ENCODE measurements at places on chromosomes 2 and 18.

GRCh38 chr2:104853534-104854497 is at the start of gene POU3F3:
TSS of gene POU3F3 (plus strand) at chr2:104854115. CDS start at chr2:104855511, 1,396 bp downstream.
- peaks cover 82% of the 10 kb centered on the region for H3K27me3 ChIP-seq
- peak; percentile 76 for DNase-seq
- H3K4me3 ChIP-seq = peak within 1 kb of the TSS; percentile 59
- no peaks in the 10 kb centered on the region for H3K36me3 ChIP-seq
- no peak within 1 kb of the TSS for H3K27ac ChIP-seq

DNA sequence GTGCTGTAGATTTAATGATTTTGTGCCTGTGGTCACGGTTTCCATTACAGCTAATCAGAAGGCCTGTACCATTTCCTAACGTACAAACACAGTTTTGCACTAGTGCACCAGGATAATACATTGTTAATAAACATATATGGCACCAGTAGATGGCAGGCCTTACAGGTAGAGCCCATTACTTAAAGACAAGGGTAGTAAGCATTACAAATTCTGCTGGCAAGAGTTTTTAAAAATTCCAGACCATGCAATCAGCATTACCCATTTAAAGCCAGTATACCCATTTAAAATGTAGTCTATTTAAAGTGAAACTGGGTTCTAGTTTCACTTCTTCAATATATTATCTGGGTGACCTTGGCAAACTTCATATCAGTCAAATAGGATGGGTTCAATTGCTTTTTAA is 224.2 kb downstream of the NUP35 start:
- H3K36me3 ChIP-seq = no peaks in the 10 kb centered on the region
- H3K27me3 ChIP-seq = no peaks in the 10 kb centered on the region
- H3K4me1 ChIP-seq = no peaks in the 10 kb centered on the region
- no peak overlapping the region for H3K4me3 ChIP-seq

DNA sequence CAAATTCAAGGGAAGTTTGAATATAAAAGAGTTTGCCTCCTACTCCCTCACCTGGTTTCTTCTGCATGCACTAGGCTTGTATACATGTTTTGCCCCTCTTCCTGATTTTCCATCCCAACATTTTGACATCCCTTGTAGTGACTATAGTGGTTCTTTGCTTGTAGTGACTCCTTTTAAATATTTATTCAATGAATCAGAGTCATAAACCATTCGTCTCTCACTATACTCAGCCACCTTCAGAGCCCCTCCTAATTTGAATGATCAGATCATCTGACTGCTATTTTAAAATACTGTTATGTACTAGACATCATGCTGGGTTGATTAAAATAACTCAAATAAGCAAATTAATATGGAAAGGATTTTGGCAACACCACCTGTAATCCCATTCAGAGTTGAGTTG is 492.1 kb upstream of the PIK3C3 start:
- H3K4me1 ChIP-seq = no peaks in the 10 kb centered on the region
- no peak overlapping the region for H3K27ac ChIP-seq
- DNase-seq = no peak
- no peaks in the 10 kb centered on the region for H3K27me3 ChIP-seq
- no peak overlapping the region for H3K4me3 ChIP-seq

GRCh38 chr2:71990826-71991225 is 156.8 kb downstream of the CYP26B1 start:
- no peaks in the 10 kb centered on the region for H3K36me3 ChIP-seq
- no peaks in the 10 kb centered on the region for H3K27me3 ChIP-seq
- no peak overlapping the region for H3K27ac ChIP-seq
- H3K4me3 ChIP-seq = no peak overlapping the region
- no peak for DNase-seq

DNA sequence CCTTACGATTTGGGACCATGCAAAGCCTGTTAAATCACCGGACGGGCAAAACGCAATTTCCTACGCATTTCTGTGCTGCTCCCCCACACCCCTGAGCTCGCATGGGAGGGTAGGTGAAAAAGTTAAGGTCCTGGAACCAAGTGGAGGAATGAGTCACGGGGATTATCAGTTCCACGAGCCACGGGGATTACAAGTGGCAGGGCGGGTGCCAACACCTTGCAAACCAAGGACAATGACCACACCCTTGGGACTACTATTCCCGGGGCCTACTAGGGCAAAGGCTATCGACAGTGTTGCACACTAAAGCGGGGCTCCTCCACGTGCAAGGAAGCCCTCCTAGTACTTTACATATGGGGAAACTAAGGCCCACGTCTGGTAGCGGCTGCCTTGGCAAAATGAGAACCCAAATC is 447 bp downstream of the RETSAT start:
- H3K36me3 ChIP-seq = peaks cover 33% of the 10 kb centered on the region
- H3K27me3 ChIP-seq = no peaks in the 10 kb centered on the region
- peak; percentile 5 for DNase-seq
- H3K27ac ChIP-seq = peak overlapping the region; percentile 81
- H3K4me3 ChIP-seq = peak overlapping the region; percentile 71
- H3K4me1 ChIP-seq = peaks cover 21% of the 10 kb centered on the region

DNA sequence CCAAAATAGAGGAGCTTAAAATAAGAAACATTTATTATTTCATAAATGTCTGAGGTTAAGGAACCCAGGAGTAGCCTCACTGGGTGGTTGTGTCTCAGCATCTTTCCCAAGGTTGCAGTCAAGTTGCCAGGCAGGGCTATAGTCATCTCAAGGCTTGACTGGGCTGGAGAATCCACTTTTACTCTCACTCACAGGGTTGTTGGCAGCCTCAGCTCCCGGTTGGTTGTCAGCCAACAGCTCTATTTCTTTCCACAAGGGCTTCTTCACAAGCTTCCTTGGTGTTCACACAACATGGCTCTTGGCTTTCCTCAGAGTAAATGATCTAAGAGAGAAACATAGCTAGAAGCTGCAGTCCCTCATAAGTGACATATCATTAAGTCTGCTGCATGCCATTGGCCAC is 55.6 kb upstream of the TEX51 start:
- DNase-seq = no peak
- no peak overlapping the region for H3K27ac ChIP-seq
- no peaks in the 10 kb centered on the region for H3K27me3 ChIP-seq
- no peak overlapping the region for H3K4me3 ChIP-seq
- no peaks in the 10 kb centered on the region for H3K36me3 ChIP-seq

GRCh38 chr2:27814758-27815157 is 43.2 kb downstream of the MRPL33 start:
- no peak for DNase-seq
- H3K4me1 ChIP-seq = no peaks in the 10 kb centered on the region
- H3K36me3 ChIP-seq = no peaks in the 10 kb centered on the region
- H3K27me3 ChIP-seq = no peaks in the 10 kb centered on the region
- H3K27ac ChIP-seq = no peak overlapping the region

GRCh38 chr2:62362561-62362960 is 143.4 kb downstream of the TMEM17 start:
- no peak for DNase-seq
- H3K27ac ChIP-seq = no peak overlapping the region
- H3K4me3 ChIP-seq = no peak overlapping the region
- H3K4me1 ChIP-seq = no peaks in the 10 kb centered on the region

DNA sequence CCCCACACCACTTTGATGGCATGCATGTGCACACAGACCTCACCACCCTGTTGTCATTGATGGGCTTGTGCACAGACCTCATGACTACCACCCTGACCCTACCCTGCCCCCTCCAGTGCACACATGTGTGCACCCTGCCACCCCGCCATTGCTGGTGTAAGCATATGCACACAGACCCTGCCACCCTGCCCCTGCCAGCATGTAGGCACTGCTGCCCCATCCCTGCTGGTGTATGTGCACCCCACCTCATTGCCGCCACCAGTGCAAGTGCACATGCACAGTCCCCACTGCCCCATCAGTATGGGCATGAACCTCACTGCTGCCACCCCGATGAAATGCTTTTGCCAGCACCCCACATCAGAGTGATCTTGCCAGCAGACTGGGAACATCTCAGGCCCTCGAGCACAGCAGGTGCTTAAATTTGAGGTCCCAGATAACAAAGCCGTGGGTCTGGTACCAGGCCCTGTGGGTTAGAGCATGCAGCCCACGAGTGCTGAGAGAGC is 169.4 kb downstream of the EHBP1 start:
- peaks cover 7% of the 10 kb centered on the region for H3K36me3 ChIP-seq
- DNase-seq = no peak
- no peak overlapping the region for H3K27ac ChIP-seq
- H3K4me1 ChIP-seq = no peaks in the 10 kb centered on the region

DNA sequence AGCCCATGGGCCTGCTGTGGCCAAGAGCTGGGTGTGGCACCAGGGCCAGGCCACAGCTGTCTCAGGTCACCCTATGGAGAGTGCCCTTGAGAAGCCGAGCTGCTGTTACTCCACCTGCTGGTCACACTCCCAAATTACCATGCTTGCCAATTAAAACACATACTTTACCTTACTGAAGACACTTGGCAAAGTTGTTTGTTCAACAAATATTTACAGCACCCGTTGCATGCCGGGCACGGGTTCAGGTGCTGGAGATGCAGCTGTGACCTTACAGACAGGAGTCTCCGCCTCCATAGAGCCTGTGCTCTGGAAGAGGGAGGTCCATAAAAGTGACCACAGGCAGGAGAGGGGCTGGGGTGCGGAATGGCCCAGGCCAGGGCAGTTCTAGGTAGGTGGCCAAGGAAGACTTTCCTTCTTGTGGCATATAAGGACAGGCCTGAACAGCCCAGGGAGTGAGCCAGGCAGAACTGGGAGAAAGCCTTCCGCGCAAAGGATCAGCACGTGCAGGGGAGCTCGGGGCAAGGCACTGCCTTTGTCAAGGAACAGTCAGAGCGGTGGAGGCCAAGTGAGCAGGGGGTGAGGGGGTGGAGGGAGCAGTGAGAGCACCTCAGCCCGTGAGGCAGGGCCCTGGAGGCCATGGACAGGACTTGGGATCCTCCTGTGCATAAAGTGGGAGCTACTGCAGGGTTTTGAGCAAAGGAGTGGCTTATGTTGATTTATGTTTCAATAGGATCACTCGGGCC is 23.6 kb upstream of the RBM44 start:
- H3K27me3 ChIP-seq = no peaks in the 10 kb centered on the region
- H3K36me3 ChIP-seq = peaks cover 39% of the 10 kb centered on the region
- no peaks in the 10 kb centered on the region for H3K4me1 ChIP-seq
- no peak overlapping the region for H3K27ac ChIP-seq
- H3K4me3 ChIP-seq = no peak overlapping the region
- peak; percentile 23 for DNase-seq

GRCh38 chr2:58030771-58031170 is 15.8 kb upstream of the VRK2 start:
- no peak for DNase-seq
- H3K27me3 ChIP-seq = no peaks in the 10 kb centered on the region
- no peak overlapping the region for H3K27ac ChIP-seq
- no peak overlapping the region for H3K4me3 ChIP-seq

DNA sequence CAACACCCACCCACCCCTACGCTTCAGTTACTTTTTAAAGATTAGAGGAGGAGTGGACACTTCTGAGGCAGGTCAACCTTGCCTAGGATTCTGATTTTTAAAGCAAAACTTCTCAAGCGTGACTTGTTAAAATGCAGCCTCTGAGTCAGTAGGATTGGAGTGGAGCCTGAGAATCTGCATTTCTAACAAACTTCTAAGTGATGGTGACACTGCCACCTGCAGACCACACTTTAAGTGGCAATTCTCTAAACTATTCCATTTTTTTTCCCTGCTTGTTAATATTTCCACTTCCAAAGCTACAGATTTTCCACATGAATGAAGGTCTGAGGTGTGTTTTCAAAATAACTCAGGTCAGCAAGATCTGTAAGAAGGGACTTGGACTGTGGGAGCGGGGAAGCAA is 171.1 kb upstream of the CCDC150 start:
- H3K27ac ChIP-seq = no peak overlapping the region
- no peaks in the 10 kb centered on the region for H3K36me3 ChIP-seq
- no peak for DNase-seq
- H3K4me3 ChIP-seq = no peak overlapping the region
- no peaks in the 10 kb centered on the region for H3K27me3 ChIP-seq

GRCh38 chr2:196353717-196354116 is 182.3 kb upstream of the STK17B start:
- no peaks in the 10 kb centered on the region for H3K27me3 ChIP-seq
- H3K4me3 ChIP-seq = no peak overlapping the region
- H3K27ac ChIP-seq = no peak overlapping the region
- no peaks in the 10 kb centered on the region for H3K4me1 ChIP-seq
- H3K36me3 ChIP-seq = no peaks in the 10 kb centered on the region
- no peak for DNase-seq

DNA sequence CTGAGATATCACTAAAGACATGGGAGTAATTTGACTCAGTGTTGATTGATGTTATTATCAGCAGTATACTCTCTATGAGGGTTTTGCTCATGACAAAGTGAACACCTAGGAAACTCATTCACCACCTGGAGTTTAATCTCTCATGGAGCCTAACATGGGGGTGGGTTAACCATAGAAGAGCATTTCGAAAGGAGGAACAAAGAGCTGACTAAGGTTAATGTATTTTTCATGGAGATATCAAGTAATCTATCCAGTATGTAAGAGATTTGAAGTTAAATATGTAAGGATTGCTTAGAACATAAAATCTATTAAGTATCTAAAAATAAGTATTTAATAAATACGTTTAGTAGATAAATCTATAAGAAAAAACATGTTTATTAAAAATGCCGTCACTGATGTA is 917.8 kb downstream of the EPHA4 start:
- H3K27ac ChIP-seq = no peak overlapping the region
- no peaks in the 10 kb centered on the region for H3K27me3 ChIP-seq
- no peak overlapping the region for H3K4me3 ChIP-seq
- no peak for DNase-seq

DNA sequence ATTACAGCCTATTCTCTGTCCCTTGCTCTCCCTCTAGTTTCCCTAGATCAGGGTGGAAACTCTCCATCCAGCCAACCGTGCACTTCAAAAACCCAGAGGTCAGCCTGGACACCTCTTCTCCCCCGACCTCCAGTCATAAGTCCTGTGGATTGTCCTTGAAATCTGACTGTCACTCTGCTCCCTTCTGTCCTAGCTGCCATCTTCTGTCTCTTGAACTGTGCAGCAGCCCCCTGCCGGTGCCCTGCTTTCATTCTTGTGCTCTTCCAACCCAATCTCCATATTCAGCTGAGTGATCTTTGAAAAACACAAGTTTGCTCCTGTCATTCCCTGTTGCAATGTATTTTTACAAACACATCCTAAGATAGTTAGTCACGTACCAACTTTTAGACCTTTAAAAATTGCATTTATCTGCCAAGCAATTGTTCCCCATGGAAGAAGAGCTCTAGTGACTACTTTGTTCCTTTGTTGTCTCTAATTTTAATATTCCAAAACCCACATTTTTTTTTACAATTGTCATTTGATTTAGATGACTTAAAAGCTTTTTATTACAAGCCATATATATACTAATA is 254.3 kb downstream of the CAMKMT start:
- H3K4me1 ChIP-seq = no peaks in the 10 kb centered on the region
- no peak overlapping the region for H3K4me3 ChIP-seq
- no peak for DNase-seq
- H3K27me3 ChIP-seq = no peaks in the 10 kb centered on the region
- no peak overlapping the region for H3K27ac ChIP-seq

GRCh38 chr2:56128235-56128634 is 55.6 kb upstream of the CCDC85A start:
- no peaks in the 10 kb centered on the region for H3K27me3 ChIP-seq
- no peaks in the 10 kb centered on the region for H3K4me1 ChIP-seq
- H3K36me3 ChIP-seq = no peaks in the 10 kb centered on the region
- no peak overlapping the region for H3K4me3 ChIP-seq
- DNase-seq = no peak
